ENCODE measurements at places on chromosomes 11 and 22.

DNA sequence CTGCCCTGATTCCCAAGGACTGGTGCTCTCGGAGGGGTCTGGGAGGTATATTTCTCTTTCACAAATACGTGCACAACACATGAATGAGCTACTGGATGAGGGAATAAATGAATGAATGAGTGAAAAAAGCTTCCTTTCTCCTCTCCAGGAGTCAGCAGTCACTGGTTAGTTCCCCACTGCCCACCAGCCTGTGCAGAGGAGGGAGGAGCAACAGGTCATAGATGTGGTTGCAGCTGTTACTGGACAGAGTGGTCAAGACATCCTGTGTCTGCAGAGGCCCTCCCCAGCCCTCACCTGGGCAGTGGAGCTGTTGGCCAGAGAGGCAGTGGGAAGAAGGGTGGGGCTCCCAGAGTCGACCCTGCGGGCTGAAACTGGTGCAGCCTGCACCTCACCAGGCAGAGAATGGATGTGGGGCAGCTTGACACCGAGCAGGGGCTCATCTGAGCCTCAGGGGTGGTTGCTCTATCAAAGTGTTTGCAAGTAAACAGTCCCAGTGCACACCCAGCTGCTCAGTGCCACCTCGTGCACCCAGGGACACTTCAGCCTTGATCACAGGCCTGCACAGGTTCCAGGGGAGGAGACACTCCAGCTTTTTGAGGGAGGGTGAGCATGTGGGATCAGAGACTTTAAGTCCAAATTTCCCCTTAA, 1.4 kb upstream of the VPREB1 start:
- no peak for DNase-seq

DNA sequence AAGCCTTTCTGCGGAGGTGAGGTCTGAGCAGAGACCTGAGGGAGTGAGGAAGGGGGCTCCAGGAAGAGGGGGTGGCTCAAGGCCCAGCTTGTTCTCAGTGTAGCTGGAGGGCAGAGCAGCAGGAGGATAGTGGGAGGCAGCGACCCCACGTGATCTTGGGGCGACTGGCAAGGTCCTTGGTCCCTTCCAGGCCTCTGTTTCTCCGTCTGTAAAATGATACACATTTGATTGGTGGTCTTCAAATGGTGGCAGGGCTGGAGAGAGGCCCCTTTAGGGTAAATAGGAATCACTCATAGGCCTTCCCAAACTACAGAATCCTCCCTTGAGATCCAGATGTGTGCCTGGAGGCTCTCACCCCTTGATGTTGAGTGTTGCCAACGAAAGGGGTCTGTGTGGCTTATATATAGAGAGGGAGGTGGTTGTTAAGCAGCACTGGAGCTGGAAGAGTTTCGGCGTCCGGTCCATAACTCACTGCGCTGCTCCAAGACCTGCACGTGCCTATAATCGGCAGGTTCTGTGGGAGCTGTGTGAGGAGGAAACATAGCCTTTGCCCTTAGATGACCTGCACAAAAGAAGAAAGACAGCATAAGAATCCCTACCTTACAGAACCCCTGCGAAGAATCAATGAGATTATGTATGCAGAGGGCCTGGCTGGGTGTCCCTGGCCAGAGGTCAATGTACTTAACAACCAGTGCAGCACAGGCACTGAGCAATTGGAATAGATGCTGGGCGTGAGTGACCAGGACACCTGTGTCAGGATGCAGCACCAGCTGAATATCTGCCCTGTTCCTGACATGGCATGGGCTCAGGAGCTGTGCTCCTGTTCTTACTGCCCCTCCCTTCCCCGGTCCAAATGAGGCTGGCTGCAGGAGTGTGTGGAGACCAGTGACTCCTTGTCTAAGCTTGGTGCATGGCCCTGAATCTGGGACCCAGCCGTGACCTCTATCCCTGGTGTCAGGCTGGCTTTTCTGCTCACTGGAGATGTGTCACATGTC, 28.7 kb downstream of the OTOG start:
- DNase-seq, result no peak

DNA sequence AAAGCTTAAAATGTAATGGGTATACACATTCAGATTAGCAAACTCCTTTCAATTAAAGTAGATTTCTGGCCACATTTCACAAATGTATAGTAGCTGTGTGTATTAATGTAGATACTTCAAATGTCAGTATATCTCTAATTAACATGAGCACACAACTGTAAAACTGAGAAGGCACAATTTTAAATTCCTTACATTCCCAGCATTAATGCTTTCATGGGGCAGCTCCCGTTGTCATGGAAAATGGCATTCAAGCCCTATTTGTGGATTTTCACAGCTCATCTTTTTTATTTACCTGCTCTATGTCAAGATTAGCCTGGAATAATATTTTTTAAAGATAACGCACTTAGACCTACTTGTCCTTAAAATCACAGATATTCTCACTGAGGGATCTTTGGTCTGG, 113.6 kb upstream of the SOX6 start:
- no peak for DNase-seq

GRCh38 chr22:41768430-41768829, 32.0 kb upstream of the CCDC134 start:
- DNase-seq, result no peak

DNA sequence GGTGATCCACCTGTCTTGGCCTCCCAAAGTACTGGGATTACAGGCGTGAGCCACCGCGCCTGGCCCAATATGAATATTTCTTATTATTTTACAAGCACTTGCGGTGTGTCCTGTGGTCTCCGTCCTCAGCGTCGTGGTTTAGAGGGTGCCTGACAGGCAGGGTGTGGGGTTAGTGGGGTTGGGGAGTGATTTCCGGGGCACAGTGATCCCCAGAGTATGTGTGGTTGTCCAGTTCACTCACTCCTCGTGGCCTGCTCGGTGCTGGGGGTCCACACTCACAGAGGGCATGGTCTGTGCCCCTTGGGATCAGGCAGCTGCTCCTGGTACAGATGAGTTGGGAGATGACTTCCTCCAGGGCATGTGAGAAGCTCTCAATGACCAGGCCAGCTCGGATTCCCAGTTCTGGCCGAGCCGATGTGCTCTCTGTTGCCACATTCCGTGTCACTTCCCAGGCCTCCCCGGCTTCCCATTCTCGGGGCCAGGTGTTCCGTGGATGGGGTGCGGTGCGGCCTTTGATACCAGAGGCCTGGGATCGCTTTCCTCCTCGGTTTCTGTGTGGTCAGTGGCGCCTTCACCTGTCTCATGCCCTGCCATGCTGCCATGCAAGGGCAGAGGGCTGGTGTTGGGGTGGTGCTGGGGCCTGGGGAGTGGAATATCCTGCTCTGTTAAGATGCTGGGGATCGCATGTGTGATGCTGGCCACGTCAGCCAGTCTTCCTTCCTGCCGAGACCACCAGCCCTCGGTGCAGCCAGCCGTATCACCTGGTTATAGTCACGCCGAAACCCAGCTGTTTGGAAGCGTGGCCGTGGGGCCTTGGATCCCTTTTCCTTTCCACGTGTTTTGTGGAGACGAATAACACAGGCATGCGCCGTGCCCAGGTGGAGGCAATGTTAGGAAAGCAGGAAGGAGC, 39.6 kb downstream of the PARVB start:
- DNase-seq, result no peak

- no peak for DNase-seq
These were observed 60.4 kb downstream of the CHST1 start for GRCh38 chr11:45605051-45605450.

- no peak for DNase-seq
These were observed 36.4 kb upstream of the E2F8 start for GRCh38 chr11:19276859-19277808.

DNA sequence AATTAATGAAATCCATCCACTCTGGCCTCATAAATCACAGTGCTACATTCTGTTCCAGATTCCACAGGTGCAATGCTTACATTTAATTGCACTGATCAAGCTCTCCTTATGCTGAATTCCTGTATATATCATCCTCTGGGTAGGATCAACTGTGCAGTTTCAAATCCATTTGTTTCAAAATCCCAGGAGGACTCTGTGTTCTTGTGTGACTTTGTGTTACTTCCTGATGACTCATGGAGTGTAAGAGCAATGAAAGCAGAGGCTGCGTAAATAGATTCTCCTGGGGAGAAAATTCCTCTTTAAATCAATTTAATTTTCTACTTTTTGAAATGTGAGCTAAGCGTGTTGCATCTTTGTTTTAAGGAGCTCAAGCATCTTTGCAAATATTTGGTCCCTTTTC, 752.7 kb downstream of the METTL15 start:
- DNase-seq, result no peak

- no peak for DNase-seq
These were observed 135.9 kb downstream of the FDX1 start for GRCh38 chr11:110565357-110566336.

- no peak for DNase-seq
These were observed 2.4 kb upstream of the CHID1 start for GRCh38 chr11:913043-913442.

DNA sequence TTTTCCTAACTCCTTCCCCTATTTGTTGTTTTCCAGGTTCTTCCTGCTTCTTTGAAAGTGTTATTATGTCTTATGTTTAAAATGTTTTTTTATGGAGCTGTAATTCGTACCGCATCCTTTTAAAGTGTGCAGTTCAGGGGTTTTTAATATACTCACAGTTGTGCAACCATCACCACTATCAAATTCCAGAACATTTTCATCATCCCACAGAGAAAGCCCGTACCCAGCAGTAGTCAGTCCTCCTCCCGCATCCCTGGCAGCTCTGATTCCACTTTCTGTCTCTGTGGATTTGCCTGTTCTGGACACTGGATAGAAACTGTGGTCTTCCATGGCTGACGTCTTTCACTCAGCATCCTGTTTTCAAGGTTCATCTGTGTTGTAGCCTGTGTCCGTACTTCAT, 73.7 kb downstream of the JAM3 start:
- DNase-seq, result no peak

- no peak for DNase-seq
These were observed 12.6 kb downstream of the TCIRG1 start for GRCh38 chr11:68051191-68052136.

DNA sequence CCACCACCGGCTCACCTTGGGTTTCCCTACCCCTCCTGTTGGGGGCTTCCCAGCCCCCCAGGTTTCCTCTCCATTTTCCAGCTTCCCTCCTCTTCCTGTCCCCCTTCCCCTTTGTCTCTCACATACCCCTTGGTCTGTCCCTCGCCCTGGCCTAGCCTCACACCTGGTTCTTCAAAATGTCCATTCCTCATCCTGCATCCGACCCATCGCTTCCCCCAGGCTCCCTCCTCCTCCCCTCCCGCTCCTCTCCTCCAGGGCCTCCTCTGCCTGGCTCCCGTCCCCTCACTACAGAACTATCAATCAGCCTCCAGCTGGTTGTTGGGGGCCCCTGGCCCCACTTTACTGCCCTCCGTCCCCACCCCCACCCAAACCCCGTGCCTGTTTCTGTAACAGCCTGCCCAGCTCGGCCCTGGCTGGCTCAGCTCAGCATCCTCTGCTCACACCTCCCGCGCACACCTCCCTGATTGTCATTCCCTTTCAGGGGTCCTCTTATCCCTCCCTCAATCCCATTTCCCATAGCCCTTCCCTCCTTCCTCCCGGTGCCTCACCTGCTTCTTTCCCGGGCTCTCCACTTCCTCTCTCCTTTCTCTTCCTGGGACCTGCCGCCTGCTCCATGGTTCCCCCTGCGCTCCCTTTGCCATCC, 1.2 kb downstream of the CNIH2 start:
- DNase-seq, result no peak

DNA sequence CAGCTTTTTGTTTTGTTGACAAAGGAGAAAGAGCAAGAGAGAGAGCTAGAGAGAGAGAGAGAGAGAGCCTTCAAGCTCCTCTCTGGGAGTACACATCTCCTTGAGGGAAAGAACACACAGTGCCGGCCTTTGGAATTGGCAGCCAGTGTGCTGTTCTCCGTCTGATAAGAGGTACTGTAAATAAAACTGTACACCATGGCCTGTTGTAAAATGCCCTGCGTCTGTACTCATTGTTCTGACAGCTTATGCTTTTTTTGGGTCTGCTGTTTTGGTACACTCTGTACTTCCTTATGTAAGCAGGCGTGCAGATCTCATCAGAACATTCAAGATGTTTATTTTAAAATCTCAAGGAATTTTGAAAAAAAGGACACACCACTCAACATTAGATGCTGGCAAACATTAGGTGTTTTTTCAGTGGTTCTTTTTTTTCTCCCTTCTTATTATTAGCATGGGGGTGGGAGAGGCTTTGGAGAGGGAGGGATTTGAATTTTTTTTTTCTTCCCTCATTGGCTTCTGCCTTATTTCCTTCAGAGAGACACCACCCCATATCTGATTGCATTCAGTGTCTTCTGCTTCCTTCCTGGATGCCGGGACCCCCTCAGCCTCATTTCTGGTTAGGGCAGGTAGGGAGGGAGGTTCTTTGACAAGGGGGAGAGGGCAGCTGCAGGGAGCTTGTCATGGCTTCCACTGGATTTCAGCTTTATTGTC, 116.8 kb upstream of the NNMT start:
- DNase-seq, result no peak

- DNase-seq, result no peak
These were observed 37.1 kb downstream of the SHISAL1 start for GRCh38 chr22:44275631-44275995.

- no peak for DNase-seq
These were observed 13.4 kb downstream of the GLB1L2 start for GRCh38 chr11:134345237-134345550.

GRCh38 chr11:24295360-24295759, 201.5 kb upstream of the LUZP2 start:
- DNase-seq, result no peak

DNA sequence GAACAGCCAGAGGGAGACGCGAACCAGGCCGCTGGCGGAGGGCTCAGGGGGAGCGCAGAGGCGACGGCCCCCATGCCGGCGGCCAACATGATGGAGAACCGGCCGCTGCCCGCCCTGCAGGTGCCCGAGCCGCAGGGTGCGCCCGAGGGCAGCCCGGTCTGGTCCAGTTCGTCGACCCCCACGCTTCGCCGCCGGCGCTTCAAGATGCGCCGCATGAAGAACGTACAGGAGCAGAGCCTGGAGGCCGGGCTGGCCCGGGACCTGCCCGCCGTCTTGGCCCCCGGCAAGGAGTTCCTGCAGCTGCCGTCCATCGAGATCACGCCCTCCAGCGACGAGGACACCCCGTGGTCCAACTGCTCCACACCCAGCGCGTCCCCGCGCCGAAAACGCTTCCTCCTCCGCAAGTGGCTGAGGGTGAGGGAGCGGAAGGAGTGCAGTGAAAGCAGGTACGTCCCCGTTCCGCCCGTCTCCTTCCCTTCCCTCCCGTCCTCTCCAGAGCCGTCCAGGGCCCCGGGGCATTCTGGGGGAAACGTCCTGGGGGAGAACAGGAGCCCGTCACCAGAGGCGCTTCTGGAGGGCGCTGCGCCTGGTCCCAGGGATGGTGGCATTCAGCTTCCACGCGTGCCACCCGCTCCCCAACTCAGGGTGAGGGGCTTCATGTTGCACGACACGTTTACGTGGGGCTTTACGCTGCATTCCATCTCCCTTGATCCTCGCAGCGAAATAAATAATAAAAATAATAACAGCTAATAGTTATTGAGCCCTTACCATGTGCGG, 840 bp downstream of the GRAMD1B start:
- DNase-seq, result peak; percentile 30

DNA sequence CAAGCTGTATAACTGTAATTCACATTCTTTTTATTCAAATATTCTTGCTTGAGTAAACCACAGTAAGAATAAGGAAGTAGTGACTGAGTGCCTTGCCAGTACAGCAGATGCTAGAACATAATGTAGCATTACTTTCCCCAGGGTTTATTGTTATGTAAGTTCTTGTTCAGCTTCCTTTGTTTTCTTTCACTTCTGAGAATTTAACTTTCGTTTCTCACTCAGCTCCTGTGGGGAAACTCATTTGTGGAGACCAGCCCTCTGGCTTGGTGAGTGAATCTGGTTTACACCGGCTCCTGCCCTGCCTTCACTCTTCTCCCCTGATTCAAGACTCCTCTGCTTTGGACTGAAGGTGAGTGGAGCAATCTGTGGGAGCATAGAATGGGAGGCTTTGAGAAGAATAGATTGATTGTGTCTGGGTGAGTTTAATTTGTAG, at the start of gene TRIM22:
Gene TRIM22 (plus strand): TSS at position 240 of the 433 bp plus-strand sequence. CDS start 6,443 bp downstream, outside the sequence.
- peak; percentile 23 for DNase-seq

- no peak for DNase-seq
These were observed 744.6 kb downstream of the FAM181B start for GRCh38 chr11:81989093-81989492.
